ENCODE measurements at places on chromosomes 1 and 21.

DNA sequence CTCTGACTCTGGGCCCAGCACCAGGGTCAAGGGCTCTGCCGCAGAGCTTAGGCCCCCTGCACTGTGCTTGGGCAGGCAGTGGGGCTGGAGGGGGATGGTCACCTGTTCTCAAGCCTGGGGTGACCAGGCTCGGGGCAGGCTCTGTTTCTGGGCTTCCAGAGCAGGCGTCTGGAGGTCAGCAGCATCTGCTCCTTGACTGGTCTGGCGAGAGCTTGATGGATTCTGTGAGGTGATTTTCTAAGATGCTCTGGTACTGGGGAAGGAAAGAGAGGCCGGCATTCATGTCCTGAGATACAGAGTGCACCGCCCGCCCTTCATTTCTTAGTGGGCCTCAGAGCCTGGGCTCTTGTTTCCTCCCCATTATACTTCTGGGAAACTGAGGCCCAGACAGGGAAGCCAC is 24.5 kb downstream of the RAB7B start:
- no peak for DNase-seq

- no peak for DNase-seq
Observed at GRCh38 chr1:31828926-31829690, 13.3 kb upstream of the SPOCD1 start.

- no peak for DNase-seq
Observed at GRCh38 chr1:194975913-194976312, 1632.3 kb downstream of the KCNT2 start.

GRCh38 chr1:84839544-84839943 is 53.5 kb downstream of the LPAR3 start:
- DNase-seq = no peak
